CD4-positive, alpha-beta T cell treated with Interleukin-1 beta for 1 hour (primary cell): ENCODE measurements at places on chromosomes 2 and 18.

DNA sequence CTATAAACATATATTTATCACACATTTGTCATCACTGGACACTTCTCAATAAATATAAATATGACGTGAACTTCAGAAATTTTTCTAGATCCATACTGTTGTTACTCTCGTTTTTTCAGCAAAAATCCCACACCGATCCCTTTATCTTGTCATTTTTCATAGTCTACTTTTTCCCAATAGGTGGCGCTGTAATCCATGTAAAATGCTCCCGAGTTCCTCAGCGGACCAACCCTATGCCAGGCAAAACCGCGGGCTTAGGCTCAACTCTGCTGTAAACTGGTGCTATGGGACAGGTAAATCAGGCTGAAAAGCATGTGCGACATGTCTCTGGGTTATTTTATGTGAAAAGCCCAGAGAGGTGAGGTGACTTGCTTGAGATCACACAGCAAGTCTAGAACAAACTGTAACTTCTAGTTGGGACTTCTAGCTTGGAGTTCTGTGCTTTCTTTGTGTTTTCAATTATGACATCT, 104.0 kb downstream of the COBLL1 start:
- peak; percentile 12 for DNase-seq

- DNase-seq, result peak; percentile 55
Observed at GRCh38 chr2:46873604-46874068, 42.0 kb downstream of the MCFD2 start.

- no peak for DNase-seq
Observed at GRCh38 chr2:47069628-47070154, 85.4 kb downstream of the STPG4 start.

GRCh38 chr2:16526193-16526592, 139.4 kb downstream of the CYRIA start:
- no peak for DNase-seq
